ENCODE measurements at places on chromosomes 7 and 10.

- DNase-seq: no peak
Measured at GRCh38 chr10:103715430-103715829, 139.9 kb downstream of the SH3PXD2A start.

DNA sequence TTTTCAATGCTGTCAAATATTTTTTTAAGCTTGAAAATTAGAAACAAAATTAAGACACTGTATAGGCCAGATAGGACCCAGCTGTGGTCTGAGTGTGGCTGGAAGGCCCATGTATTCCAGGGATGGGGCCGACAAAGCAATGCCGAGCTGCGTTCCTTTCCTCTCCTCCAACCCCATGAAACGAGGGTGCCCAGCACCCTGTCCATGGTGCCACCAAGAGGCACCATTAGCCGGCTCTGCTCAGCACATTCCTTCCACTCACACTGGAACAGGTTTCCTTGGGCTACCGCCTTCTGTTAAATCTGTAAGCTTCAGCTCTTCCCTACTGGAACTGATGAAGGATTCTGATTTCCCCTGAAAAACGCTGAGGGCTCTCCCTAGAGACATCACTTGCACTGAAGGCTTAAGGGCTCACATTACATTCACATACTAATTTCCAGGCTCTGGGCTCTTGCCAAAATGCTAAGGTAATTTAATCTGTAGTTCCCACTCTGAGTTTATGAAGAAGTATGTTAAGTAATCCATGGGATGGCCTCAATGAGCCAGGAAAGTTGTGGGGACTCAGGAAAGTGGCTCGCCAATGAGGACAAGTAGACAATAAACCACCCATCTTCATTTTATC, 73.7 kb upstream of the CAMK2B start:
- no peak for DNase-seq

DNA sequence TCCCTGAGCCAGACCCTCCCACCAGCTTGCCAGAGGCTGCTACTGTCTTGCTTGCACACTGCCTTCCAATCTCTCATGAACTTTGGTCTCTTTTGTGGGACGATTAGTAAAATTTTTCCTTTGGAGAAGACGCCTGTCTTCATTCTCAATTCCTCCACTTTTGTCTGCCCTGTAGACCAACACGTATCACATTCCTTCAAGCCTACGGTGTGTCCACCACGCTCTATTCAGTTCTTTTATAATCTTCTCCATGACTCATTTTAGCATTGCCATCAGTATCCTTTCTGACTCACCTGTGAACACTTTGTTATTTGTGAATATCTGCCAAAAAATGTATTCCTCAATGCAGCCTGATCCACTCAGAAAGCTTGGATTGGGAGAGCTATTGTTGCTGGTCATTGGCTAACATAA, 1.4 kb downstream of the GIMAP5 start:
- no peak for DNase-seq

GRCh38 chr7:151017953-151018420, 6.3 kb downstream of the ATG9B start:
- peak; percentile 71 for DNase-seq

- no peak for DNase-seq
Measured at GRCh38 chr7:74031403-74032190, 3.6 kb downstream of the ELN start.

GRCh38 chr10:17249820-17250219, 21.8 kb downstream of the VIM start:
- DNase-seq: no peak

DNA sequence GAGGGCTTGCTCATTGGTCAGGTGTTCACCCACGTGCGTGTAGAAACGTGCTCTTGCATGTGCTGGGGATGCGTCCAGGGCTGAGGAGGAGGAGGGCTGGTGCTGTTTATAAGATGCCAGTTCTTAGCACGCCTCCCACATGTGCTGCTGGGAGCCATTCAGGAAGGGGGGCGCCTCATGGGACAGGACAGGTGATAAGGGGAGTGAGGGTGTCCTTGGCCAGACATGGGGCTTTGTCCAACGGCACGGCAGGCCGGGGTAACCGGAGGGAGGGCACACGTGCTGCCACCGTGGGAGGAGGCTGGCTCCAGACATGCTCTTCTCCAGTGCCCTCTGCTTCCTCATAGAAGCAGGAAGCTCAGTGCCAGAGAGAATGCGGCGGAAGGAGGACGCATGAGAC, 150.0 kb downstream of the ZMYND11 start:
- DNase-seq: no peak

DNA sequence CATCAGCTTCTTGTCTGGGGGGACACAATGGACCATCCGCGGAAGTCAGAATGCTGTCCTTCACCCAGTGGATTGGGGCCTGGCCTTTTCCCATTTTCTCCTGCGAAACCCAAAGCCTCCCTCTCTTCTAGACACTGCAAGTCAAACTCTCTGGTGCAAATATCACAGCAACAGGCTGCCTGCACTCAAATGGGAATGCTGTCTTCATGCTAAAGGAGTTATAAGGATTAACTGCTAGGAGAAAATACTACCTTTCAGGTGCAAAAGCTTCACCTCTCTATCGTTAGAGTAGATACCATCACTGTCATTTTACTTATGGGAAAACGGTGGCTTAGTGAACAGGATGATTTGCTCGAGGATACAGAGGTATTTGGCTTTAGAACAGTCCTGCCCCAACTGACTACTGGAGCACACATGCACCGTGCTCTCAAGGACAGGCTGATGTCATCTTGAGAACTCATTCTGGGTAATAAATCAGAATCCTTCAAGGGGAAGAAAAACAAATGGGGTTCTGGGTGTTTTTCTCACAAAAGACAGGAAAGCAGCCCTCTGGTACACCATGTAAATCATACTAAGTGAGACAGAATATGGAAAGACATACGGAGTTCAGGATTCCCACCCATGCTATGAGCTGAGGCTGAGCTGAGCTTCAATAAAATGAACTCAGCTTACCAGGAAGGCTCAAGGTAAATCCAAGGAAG, 100.9 kb downstream of the SAMD9 start:
- DNase-seq: no peak

- no peak for DNase-seq
Measured at GRCh38 chr10:58982470-58983239, 193.8 kb upstream of the PHYHIPL start.

DNA sequence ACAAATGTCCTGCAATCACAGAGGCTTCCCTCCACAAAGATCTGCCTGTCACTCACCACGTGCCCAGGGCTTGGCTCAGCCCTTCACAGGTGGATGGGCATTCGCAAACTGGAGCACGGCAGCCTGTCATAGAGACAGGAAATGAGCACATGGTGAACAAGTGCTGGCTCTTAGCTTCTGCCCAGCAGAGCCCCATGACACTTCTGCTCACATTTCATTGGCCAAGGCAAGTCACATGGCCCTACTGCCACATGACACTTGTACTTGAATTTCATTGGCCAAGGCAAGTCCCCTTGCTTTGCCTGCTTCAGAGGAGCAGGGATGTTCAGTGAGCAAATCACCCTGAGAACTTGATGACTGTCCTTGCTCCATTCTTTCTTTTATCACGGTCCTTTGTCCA, 110.8 kb upstream of the PPP2R2D start:
- DNase-seq: no peak

- no peak for DNase-seq
Measured at GRCh38 chr10:101303087-101303703, 50.8 kb upstream of the BTRC start.

GRCh38 chr10:88728107-88728763, 22.2 kb downstream of the LIPK start:
- no peak for DNase-seq

DNA sequence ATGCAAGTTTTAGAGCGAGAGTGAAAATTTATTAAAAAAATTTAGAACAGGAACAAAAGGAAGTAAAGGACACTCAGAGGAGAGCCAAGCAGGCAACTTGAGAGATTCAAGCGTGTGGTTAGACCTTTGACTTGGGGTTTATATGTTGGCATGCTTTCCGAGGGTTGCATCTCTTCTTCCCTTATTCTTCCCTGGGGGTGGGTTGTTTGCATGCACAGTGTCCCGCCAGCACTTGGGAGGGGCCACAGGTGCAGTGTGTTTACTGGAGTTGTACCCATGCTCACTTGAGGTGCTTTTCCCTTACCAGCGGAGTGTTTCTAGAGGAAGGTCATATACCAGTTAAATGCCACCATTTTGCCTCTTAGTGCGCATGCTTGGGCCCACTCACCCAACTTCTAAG, 96.3 kb downstream of the CHN2 start:
- no peak for DNase-seq

GRCh38 chr7:101179117-101179516, 976 bp downstream of the NAT16 start:
- no peak for DNase-seq

DNA sequence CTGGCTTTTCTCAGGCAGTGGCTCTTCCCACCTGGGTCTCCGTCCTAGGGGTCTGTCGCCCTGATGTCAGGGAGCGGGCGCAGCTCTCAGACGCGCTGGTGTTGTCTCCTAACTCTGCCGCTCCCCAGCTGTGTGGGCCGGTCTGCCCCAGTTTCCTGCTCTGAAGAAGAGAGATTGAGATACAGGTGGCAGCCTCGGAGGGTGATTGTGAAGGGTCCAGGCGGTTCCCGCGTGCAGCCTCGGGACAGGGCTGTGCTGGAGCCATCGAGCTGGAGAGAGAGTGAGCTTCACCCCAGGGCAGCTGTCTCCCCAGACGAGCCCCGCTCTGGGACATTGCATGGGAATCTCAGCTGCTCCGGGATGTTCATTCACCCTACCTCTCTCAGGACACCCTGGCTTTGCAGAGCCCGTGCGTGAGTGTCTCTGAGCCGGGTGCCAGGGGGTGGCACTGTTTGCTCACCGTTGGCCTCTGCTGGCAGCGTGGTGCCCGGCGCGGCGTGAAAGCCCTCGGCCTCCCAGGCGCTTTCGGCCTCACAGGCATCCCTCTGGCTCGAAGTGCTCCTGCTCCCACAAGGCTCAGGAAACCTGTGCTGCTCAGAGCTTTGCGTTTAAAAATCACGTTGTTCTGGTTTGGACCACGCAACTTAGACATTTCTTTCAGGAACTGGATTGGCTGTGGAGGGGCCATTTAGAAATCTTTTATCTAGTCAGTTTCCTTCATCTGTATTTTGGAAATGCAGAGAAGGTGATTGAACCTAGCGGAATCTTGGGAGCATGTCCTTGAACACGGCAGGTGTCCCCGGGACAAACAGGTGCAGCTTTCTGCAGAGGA, 33.8 kb upstream of the ZFAND2A start:
- no peak for DNase-seq

GRCh38 chr10:8876171-8876570, 821.7 kb downstream of the GATA3 start:
- no peak for DNase-seq

DNA sequence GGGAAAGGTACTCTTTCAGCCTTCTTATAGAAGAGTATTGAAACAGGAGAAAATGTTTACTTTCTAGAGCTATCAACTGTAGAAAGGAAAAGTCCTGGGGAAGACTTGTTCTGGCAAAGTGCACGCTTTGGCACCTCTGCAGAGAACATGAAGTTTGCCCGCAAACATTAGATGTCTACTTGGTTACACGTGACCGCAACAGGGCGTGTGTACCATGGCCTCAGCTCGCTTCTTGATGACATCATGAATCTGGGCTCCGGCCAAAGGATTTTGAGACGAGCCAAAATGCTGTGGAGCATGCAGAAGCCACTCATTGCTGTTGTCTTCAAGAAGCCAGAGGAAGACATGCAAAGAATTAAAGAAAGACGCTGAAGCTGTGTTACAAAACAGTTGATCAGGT, 8.6 kb upstream of the TAS2R60 start:
- no peak for DNase-seq

DNA sequence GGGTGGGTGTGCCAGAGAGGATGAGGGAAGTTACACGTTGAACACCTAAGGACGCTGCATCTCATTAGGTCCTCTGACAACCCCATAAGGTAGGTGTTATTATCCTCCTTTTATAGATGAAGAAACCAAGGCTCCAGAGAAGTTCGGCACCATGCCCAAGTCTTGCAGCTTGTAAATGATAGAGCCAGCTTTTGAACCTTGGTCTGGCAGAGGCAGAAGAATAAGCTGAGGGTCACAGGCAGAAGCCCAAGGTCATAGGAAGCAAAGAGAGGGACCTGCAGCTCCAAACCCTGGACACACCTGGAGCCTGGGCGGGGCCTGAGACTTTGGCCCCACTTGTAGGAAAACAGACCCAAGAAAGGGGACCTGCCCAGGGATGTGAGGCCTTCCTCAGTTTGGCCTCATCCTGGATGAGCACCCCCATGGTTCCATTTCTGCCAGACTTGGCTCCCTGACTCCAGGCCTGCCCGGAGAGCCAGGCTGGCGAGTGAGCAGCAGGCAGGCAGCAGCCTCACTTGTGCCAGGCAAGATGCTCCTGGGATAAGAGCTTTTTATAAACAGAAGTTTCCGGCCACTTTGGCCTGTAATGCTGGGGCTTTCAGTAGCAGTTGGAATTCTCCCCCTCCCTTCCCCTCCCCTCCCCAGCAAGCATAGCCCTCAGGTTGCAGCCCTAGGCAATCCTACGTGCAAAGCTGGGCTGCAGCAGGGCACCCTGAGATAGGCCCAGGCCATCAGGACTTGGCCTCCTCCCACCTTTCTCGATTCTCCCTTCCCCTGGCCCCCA, 2.4 kb downstream of the KCNH2 start:
- no peak for DNase-seq

GRCh38 chr10:119391440-119392251, 150.9 kb downstream of the RGS10 start:
- DNase-seq: no peak

GRCh38 chr10:3592424-3592823, 192.6 kb downstream of the KLF6 start:
- DNase-seq: no peak

DNA sequence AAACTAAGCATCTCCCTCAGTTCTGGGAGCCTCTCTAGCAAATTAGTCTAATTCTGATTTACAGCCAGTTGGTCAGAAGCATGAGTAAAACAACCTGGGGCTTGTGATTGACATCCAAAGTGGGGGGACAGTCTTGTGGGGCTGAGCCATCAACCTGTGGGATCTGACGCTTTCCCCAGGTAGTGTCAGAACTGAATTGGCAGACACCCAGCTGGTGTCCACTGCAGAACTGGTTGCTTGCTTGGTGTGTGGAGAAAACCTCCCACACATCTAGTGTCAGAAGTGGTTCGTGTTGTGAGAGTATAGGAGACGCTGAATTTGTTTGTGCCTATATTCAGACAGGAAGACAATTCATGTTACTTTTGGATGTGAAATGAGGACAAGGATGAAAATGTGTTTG, 92.2 kb upstream of the PDCD4 start:
- no peak for DNase-seq

DNA sequence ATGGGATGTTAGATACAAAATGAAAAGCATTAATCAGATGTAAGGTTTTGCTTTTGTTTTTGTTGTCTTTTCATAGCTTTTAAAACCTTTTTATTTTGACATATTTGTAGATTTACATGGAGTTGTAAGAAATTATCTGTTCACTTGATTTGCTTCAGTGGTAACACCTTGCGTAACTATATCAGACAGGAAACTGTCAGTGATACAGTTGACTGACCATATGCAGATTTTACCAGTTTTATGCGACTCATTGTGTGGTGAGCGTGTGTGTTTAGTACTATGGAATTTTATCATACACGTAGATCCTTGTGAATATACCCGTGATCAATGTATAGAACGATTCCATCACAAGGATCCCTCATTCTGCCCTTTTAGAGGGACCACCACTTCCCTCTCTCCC, 701.4 kb downstream of the SUGCT start:
- DNase-seq: no peak

Measured in stimulated activated CD8-positive, alpha-beta memory T cell treated with anti-CD3 and anti-CD28 coated beads, Interleukin-4, amount 100 ng/mL, for 1 hour (primary cell).